CD4-positive, alpha-beta T cell treated with Interleukin-6 for 4 hours (primary cell): ENCODE measurements at places on chromosomes 16 and 17.

DNA sequence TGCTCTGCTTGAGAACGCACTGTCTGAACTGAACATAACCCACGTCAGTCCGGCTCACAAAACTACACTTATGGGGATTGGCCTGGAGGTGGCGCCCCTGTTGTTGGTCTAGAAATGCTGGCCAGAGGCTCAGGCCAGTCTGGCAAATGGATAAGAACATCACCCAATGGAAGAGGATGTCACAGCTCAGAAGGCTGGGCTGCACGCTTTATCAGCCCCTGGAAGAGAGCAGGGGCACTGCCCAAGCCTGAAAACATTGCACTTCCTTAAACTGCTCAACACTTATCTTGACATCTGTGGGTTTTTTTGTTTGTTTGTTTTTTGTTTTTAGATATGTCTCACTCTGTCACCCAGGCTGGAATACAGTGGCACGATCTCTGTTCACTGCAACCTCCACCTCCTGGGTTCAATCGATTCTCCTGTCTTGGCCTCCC is 24.8 kb upstream of the BPTF start:
- DNase-seq, result peak; percentile 57

- peak; percentile 71 for DNase-seq
Measured at GRCh38 chr17:67477687-67478086, 100.6 kb downstream of the PITPNC1 start.

- no peak for DNase-seq
Measured at GRCh38 chr16:81543571-81543970, 99.0 kb downstream of the CMIP start.

DNA sequence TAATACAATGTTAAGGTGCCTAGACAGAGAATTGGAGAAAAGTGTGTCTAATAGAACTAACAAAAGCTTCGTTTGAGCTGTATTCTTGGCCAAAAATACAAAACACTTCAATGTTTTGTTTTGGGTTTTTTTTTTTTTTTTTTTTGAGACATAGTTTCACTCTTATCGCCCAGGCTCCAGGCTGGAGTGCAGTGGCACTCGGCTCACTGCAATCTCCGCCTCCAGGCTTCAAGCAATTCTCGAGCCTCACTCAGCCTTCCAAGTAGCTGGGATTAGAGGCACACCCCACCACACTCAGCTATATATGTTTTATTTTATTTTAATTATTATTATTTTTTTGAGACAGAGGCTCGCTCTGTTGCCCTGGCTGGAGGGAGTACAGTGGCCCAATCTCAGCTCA is 38.3 kb upstream of the CARMIL2 start:
- no peak for DNase-seq

- no peak for DNase-seq
Measured at GRCh38 chr17:63646488-63646806, 24.2 kb downstream of the MAP3K3 start.

- DNase-seq, result no peak
Measured at GRCh38 chr17:16407911-16408588, 7.3 kb upstream of the TRPV2 start.

GRCh38 chr17:13099089-13099735 is 81.4 kb upstream of the ELAC2 start:
- DNase-seq, result no peak

GRCh38 chr17:82229698-82230608 is 1.1 kb downstream of the SLC16A3 start:
- DNase-seq, result no peak

DNA sequence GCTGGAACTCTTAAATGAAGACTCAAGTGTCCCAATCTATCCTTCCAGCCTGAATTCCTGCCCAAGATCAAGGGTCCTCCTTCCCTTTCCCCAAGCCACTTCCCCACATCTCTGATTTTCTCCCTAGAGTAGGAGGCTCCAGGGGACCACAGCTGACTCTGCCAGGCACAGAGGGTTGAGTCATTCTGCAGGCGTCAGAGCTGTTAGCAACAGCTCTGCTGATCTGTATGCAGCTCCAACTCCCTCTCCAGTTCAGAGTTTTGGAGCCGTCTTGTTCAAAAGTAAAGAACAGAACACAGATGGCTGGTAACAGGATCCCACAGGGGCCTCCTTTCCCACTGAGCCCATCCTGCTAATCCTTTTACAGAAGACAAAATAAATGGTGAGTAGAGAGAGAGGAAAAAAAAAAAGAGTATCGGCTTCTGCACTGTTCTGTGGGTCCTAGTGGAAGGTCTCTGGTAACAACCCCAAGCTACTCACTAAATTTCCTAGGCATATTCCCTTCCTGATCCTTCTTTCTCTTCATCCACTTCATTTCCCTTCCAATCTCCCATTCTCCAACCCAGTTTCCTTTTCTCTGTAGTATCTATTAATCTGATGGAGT is 13.4 kb upstream of the TAOK1 start:
- DNase-seq, result no peak

DNA sequence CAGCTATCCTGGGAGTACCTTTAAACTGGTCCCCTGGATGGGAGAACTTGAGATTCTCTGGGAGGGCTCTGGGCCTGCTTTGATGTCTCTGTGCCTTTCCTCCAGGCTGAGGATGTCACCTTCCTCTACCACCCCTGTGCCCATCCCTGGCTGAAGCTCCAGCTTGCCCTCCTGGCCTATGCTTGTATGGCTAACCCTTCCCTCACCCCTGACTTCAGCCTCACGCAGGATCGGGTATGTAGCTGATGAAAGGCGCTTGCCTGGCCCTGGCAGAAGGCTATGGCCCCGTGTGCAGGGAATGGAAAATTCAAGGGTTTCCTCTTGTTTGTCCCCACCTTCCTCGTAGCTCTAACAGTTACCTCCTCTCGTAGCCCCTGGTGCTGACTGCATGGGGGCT is 3.0 kb downstream of the TP53I13 start:
- no peak for DNase-seq

GRCh38 chr16:86671486-86672178 is 93.3 kb downstream of the FOXL1 start:
- DNase-seq, result no peak

- peak; percentile 50 for DNase-seq
Measured at GRCh38 chr17:50559674-50560184, 786 bp upstream of the CACNA1G start.

DNA sequence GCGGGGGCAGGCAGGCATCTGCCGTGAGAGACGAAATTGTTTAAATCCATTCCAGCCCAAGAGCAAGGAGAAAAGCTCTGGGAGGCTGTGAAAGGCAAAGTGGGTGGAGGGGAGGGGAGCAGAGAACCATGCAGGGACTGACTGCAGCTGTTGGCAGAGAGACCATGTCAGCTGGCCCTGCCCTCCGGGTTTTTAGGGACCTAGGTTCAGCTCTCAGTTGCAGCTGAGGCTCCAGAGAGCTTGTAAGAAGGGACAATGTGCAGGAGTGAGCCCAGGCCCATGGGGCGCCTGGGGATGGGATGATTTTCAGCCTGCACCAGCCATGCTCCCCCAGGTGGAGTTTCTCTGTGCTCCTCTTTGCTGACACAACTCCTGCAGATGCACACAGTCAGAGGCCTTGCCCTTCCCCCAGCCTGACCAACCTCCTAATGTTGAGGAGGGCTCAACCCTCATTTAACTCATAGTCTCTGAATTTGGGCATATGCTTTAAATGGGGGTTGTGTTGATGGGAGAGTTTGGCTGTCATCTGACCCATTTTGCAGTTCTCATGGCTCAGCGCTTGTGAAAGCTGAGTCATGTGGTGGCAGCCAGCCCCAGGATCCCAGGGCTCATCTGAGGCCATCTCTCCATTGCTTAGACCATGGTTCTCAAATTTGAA is 70.9 kb downstream of the PLXDC1 start:
- DNase-seq, result no peak

DNA sequence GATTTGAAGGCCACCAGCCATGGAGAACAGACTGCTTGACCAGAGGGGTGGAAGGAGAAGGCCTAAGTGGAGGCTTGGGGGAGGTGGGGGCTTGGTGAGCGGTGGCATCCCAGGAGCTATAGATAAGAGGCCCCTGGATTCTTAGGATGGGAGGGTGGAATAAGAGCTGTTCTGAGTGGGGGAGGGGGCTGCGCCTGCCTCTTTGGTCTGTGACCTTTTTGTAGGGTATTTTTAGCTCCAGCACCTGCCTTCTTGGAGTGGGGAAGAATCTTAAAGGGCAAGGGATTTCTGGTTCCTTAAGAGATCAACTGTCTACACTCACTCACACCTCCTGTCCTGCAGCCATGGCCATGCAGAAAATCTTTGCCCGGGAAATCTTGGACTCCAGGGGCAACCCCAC is 567 bp downstream of the ENO3 start:
- DNase-seq, result no peak

DNA sequence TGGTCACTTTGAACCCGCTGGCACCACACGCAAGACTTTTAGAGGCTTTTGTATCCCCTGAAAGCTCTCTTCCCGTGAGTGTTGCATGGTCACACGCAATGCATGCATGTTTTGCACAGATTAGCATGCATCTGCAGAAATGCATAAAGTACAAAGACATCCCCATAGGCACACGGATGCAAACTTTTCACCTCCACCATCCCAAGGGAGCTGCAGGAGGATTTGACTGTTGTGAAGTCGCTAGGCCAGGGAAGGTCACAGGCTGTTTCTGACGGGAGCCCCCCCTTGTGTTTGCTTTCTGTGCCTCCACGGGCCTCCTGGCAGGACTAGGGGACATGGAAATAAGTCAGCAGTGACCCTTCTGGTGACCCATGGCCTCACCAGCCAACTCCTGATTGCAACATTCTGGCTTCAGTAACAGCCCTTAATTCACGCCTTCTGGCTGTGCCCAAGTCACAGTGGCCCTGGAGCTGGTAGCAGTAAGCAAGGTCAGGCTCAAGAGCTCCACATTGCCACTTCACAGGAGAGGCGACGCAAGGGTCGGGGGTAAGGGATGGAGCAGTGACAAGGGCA is 45.1 kb downstream of the SOX9 start:
- DNase-seq, result no peak

DNA sequence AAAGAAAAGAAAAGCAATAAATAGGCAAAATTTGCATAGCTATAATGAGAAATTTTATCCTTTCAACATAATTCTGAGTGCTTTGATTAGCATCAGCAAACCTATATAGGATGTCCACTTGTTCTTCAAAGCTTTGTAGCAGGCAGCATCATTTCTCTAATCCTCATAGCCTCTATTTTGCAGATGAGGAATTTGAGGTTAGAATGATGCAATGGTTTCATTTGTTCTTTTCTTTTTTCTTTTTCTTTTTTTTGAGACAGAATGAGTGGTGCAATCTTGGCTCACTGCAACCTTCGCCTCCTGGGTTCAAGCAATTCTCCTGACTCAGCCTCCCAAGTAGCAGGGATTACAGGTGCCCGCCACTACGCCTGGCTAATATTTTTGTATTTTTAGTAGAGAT is 594.4 kb downstream of the TOX3 start:
- no peak for DNase-seq

GRCh38 chr16:72221630-72222024 is 49.7 kb upstream of the PMFBP1 start:
- no peak for DNase-seq

DNA sequence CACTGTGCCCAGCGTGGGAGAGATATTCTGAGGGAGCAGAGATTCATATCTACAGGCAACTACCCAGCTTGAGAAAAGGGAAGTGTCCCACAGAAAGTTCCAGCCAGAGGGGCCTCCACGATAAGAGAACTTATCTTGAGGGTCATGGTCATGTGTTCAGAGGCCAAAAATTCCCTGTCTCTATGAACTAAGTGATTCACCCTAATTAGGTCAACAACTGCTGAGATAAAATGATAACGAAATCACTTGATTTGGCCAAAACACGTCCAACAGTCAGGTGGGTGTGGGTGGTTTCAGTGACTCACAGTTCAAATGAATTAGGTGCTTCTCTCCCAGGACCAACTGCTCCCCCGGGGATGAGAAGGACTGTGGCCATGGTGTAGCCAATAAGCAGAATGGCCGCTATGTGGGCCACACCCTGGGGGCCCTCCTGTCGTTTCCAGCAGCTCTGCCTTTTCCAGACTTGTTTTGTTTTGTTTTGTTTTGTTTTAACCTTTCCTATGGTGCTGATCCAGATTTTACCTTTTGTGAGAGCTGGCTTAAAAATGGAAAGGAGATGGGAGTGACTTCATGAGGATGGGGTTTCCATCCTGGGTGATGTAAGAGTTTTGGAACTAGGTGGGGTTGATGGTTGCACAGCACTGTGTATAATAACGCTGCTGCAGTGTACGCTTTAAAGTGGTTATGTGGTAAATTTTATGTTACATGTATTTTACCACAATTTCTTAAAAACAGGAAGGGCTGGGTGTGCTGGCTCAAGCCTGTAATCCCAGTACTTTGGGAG is 8.7 kb downstream of the DNAI2 start:
- peak; percentile 55 for DNase-seq

- DNase-seq, result no peak
Measured at GRCh38 chr16:81513204-81514040, 68.8 kb downstream of the CMIP start.

GRCh38 chr17:2125013-2125535 is 70.2 kb downstream of the HIC1 start:
- DNase-seq, result no peak

DNA sequence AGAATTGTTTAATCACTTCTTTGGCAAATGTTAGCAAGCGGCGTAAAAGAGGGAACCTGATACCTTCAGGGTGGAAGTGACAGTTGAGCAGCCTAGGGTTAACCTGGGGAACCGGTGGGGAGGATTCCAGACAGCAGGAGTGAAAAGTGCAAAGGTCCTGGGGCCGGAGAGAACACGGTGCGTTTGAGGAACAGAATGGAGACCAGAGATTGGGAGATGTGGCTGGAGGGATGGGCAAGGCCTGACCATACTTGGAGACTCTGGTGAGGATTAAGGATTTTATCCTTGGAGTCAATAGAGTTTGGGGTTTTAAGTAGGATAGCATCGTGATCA is 2.3 kb upstream of the ZNF500 start:
- DNase-seq, result no peak

DNA sequence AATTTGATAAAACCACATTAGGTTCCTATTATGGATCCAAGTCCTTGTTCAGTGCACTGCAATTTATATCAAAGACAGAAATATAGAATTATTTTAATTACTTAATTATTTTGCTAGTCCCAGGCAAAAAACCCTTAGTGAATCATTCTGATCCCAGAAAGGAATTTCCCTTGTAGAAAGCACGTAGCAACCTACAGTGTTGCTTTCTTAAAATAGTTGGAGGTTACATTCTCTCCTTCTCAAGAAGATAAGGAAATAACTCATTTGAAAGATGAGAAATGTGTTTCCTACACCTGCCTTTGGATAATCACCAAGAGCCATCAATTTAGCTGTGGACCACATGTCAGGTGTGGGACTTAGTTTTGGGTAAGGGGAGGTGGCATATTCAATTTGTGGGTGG is 434.9 kb downstream of the SHISA9 start:
- no peak for DNase-seq

DNA sequence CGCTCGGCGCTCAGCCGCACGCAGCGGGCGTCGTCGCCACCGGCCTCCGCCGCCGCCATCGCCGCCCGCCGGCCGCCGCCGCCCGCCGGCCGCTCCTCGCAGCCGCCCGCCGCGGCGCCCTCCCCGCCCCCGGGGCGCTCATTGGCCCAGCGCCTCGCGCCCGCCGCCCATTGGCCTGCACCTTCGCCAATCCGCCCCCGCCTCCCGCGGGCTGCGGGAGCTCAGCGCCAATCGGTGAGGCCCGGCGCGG is at the start of gene PGP:
PGP (minus strand) TSS at position 122 of the 250 bp plus-strand sequence; CDS start at position 59, 63 bp downstream.
- DNase-seq, result no peak

DNA sequence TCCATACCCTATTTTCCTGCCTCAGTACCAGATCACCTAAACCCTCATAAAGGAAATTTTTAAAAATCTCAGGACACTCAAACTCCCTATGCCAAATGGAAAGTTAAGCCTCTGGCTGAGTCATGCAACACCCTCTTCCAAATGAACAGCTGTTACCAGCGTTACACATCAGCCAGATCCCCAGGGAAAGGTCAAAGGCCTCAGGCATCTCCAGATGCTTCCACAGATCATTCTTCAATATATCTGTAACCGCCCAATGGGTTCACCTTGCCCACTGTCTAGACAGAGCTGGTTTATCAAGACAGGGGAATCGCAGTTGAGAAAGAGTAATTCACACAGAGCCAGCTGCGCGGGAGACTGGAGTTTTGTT is 29.1 kb upstream of the SHCBP1 start:
- no peak for DNase-seq
